ENCODE measurements at places on chromosomes 1 and 21.

DNA sequence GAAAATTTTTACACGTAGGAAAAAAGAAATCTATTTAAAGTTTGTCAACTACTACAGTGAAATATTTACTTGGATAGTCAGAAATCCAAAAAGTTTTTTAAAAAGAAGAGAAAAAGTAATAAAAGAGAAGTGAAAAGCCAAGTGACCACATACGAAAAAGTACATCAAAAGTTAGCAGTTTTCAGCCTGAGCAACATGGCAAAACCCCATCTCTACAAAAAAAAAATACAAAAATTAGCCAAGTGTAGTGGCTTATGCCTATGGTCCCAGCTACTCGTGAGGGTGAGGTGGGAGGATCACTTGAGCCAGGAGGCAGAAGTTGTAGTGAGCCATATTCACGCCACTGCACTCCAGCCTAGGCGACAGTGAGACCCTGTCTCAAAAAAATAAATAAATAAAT, 5.2 kb upstream of the MR1 start:
- DNase-seq = no peak

DNA sequence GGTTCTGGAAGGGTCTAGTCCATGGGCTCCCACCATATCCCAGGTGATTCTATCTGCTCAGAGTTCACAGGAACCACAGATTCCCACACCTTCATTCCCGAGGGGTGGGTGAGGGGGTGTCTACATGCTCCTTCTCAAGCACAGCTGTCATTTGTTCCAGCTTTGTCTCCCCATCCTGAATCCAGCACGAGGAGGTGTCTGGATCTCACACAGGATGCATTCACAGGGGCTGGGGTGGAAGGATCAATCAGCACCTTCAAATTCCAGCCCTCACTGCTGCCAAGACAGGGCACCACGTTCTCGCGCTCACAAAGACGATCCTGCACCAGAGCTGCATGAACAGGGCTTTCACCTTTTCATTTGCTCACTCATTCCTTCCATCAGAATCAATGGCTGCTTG, 52.7 kb downstream of the TCP10L start:
- DNase-seq = no peak

DNA sequence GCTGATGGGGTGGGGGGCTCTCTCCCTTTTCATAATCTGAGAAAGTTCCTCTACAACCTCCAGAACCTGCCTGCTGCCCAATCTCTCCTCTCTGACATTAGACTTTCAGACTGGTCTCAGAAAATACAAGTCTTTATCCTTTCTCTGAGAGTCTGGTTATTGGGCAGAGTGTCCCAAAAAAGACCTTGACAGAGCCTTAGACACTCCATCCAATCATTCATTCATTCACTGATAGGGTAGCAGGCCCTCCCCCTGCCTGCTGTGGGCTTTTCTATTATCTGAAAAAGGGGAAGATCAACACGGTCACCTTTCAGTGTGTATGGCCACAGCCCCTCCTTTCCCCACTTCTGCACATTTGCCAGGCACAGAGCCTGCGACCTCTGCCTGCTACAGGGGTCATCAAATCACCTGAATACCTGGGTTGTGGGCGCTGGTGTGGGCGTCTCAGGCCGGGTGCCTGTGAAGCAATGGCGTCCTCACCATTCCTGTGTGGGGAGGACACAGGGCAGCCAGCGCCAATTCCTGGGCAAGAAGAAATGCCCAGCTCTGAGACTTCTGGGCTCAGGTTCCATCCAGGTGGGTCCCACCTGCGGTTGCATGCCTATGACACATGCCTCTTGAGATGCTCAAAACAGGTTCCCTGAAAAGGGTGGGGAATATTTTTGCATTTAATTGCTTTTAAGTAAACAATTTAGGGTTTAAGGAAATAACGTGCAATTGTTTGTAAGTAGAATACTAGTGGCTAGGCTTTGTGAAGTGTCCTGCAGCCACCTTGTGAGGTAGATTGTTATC, 52.8 kb downstream of the ELK4 start:
- no peak for DNase-seq

DNA sequence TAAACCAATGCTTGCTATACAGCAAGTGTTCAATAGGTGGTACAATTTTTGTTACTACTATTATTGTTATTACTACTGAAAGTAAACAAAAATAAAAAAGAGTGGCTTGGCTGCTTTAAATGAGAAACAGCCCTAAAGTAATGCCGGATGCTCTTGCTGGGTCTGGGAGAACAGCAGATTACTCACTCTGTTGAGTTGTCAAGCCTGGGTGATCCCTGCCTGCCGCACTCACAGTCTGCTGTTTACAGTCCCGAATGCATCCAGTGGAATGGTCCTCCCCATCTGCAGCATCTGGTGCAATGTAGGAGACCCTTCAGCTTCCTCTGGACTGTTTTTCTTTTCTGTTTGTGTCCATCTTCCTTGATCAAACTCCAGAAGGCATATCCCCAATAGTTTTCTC, 102.7 kb upstream of the IVNS1ABP start:
- no peak for DNase-seq

DNA sequence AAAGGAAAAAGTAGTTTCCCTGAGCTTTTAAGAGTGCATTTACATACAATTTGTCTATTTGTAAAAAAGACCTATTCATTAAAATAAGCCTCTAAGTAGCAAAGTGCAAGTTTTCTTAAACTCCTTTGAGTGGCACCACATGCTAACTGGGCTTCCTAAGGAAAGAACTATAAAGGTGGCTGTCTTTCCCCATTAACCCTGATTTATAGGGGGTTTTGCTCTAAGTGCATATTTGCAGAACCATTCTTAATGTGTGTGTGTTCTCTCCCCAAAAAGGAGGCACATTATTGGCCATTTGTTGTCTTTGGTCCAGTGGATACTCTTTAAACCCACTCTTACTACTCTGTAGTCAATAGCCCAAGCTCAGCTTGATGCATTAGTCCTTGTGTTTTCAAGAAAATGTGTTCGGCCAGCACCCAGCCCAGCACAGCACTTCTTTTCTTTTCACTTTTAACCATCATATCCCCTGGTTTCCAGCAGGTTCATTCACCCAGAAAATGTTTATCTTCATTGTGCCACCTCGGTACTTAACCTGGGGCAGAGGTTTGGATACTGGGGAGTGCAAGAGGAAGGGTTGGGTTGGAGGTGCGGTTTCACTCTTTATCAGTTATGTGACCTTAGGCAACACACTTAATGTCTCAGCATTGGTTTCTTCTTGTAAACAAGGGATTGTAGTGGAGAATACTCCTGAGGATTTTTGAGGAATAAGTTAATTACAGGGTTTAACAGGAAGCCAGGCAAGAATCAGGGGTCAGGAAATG, 161.9 kb upstream of the UBE2U start:
- no peak for DNase-seq

GRCh38 chr1:86503406-86504136, 34.8 kb downstream of the CLCA1 start:
- DNase-seq = no peak

DNA sequence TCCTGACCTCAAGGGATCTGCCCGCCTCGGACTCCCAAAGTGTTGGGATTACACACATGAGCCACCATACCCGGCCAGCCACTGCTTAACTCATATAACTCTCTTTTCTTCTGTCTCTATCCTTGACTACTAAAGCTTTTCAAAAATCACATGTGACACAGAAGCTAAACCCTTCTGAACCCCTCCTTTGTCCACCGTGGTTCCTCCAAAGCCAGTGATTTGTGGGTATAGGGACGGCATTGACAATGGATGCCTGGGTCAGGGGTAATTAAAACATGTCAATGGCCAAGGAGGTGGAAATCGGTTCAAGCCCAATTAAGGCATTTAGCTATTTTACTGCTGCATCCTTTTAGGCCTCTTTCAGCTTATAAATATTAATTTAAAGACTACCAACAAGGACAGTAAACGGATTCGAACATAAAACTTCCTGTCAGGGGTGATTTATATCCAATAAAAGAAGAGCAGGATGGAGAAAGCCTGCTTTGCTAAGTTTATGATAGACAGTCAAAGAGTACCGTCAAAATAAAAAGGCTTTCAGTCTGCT, 242.3 kb downstream of the GPATCH2 start:
- no peak for DNase-seq

DNA sequence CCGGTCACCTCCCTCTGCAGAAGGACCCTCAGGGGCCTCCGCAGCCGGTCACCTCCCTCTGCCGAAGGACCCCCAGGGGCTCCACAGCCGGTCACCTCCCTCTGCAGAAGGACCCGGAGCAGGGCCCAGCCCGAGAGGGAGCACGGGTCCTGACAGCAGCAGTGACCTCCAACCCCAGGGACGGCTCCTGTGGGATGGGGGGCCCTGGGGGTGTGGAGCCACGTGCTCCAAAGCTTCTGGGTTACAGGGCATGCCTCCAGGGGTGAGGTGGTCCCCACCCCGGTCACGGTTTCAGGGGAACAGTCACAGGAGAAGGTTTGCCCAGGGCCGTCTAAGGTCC, 40.3 kb downstream of the SLC19A1 start:
- DNase-seq = no peak

GRCh38 chr1:207186503-207186902, 82.5 kb downstream of the C4BPA start:
- no peak for DNase-seq
